ENCODE measurements at places on chromosomes 7 and 10.

- H3K4me1 ChIP-seq: peaks cover 15% of the 10 kb centered on the region
- no peak overlapping the region for H3K27ac ChIP-seq
- DNase-seq: no peak
- H3K36me3 ChIP-seq: peaks cover 24% of the 10 kb centered on the region
- no peaks in the 10 kb centered on the region for H3K27me3 ChIP-seq
- H3K4me3 ChIP-seq: no peak overlapping the region
Measured at GRCh38 chr7:123552641-123553040, 5.0 kb downstream of the NDUFA5 start.

DNA sequence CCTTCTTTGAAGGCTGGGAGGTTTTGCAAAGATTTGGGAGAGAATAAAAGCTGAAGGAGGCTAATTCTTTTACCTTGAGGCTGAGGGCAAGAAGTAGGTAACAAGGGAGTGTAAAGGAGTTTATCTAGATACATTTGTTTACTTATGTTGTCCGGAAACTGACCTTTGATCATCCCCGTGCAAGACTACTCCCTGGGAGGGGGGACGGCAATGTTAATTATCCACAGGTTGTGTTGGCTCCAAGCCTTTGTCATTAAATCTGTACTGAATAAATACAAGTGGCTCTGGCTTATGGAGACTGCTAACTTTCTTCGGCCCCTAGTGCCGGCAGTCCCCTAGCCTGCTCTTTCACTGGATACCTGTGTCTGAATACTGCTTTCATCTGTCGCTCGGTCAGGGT lies 1250.6 kb upstream of the LRRTM3 start:
- no peaks in the 10 kb centered on the region for H3K36me3 ChIP-seq
- DNase-seq: no peak
- no peaks in the 10 kb centered on the region for H3K4me1 ChIP-seq
- no peaks in the 10 kb centered on the region for H3K27me3 ChIP-seq

DNA sequence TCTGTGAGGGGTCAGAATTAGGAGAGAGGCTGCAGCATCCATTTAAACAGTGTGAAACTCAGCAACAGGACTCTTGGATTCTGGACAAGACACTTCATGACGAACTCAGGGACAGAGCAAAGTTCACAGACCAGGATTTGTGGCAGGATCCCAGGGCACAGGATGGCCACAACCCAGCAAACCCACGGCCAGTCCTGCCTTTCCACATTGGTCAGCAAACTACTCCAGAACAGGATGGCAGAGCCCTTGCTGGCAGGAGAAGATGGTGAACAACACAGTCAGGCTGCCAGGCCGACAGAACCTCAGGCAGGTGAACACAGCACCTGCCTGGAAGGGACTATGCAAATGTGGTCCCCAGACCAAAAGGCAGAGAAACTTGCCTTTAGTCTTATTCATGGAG lies 34.4 kb downstream of the VSTM4 start:
- H3K4me3 ChIP-seq: no peak overlapping the region
- no peaks in the 10 kb centered on the region for H3K36me3 ChIP-seq
- peaks cover 30% of the 10 kb centered on the region for H3K27me3 ChIP-seq
- no peak overlapping the region for H3K27ac ChIP-seq
- no peaks in the 10 kb centered on the region for H3K4me1 ChIP-seq

- DNase-seq: no peak
- H3K27ac ChIP-seq: no peak overlapping the region
- peaks cover 11% of the 10 kb centered on the region for H3K36me3 ChIP-seq
- no peaks in the 10 kb centered on the region for H3K4me1 ChIP-seq
Measured at GRCh38 chr7:157901166-157901565, 564.4 kb downstream of the DNAJB6 start.

DNA sequence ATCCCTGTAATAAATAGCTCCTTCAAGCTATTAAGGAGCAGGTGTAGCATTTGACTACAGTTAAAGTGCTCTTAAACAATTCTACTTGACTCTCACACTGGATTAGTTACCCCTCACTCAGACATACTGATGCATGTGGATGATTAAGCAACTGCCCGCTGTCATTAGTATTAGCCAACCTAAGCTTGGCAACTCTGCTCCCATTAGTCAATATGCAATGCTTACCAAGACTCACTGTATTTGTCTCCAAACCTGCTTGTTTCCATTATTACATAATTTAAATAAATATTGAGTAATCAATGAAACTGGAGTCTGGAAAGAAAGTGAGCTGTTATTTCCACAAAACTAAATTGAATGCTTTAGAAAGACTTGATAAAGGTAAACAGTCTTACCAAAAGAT lies 144.0 kb upstream of the ASAH2 start:
- H3K4me1 ChIP-seq: peaks cover 63% of the 10 kb centered on the region
- H3K27ac ChIP-seq: no peak overlapping the region
- no peaks in the 10 kb centered on the region for H3K27me3 ChIP-seq
- H3K4me3 ChIP-seq: no peak overlapping the region
- peaks cover 12% of the 10 kb centered on the region for H3K36me3 ChIP-seq

- DNase-seq: no peak
- peaks cover 54% of the 10 kb centered on the region for H3K36me3 ChIP-seq
- H3K4me1 ChIP-seq: peaks cover 62% of the 10 kb centered on the region
Measured at GRCh38 chr7:22482503-22482902, 17.5 kb downstream of the STEAP1B start.

GRCh38 chr10:122782911-122783310 lies 62.7 kb downstream of the CUZD1 start:
- H3K36me3 ChIP-seq: no peaks in the 10 kb centered on the region
- H3K4me1 ChIP-seq: no peaks in the 10 kb centered on the region
- no peaks in the 10 kb centered on the region for H3K27me3 ChIP-seq
- no peak overlapping the region for H3K4me3 ChIP-seq
- no peak overlapping the region for H3K27ac ChIP-seq

DNA sequence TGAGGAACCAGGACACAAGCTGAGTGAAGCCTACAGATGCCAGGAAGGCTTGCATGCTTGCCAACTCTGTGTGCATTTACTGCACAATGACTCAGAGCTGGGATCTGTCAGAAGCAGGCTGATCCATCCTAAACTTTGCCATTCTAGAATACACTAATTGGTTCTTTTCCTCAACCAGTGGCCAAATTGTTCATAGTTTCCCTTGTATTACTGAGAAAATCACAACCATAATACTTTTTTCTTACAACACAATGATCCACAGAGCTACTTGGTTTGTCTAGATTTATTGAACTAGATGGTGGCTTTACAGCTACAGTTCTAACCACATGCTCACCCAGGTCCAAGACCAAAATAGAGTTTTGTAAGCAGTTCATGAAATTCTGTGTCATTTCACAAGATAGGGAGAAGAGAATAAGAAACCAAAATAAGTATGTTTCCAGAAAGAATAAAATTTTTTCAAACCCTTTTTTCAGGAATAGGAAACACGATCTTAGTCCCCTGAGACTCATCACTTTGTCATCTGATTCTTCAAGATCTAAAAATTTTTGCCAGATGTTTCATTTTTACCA lies 21.0 kb upstream of the LRRC17 start:
- peaks cover 2% of the 10 kb centered on the region for H3K27me3 ChIP-seq
- no peaks in the 10 kb centered on the region for H3K36me3 ChIP-seq
- peaks cover 81% of the 10 kb centered on the region for H3K4me1 ChIP-seq
- peak overlapping the region; percentile 66 for H3K4me3 ChIP-seq
- DNase-seq: peak; percentile 87
- H3K27ac ChIP-seq: peak overlapping the region; percentile 86

DNA sequence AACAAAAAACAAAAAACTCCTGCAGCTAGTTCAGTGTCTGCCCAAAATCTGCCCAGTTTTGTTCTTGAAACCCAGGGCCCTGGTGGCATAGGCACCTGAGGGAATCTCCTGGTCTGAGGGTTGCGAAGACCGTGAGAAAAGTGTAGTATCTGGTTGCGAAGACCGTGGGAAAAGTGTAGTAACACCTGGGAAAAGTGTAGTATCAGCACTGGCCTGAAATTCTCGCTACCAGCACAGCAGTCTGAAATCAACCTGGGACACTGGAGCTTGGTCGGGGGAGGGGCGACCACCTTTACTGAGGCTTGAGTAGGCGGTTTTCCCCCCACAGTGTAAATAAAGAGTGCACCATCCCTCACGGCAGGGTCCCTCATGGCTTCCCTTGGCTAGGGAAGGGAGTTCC lies 82.5 kb upstream of the SP4 start:
- no peaks in the 10 kb centered on the region for H3K4me1 ChIP-seq
- H3K27ac ChIP-seq: no peak overlapping the region
- H3K27me3 ChIP-seq: no peaks in the 10 kb centered on the region
- H3K4me3 ChIP-seq: no peak overlapping the region

DNA sequence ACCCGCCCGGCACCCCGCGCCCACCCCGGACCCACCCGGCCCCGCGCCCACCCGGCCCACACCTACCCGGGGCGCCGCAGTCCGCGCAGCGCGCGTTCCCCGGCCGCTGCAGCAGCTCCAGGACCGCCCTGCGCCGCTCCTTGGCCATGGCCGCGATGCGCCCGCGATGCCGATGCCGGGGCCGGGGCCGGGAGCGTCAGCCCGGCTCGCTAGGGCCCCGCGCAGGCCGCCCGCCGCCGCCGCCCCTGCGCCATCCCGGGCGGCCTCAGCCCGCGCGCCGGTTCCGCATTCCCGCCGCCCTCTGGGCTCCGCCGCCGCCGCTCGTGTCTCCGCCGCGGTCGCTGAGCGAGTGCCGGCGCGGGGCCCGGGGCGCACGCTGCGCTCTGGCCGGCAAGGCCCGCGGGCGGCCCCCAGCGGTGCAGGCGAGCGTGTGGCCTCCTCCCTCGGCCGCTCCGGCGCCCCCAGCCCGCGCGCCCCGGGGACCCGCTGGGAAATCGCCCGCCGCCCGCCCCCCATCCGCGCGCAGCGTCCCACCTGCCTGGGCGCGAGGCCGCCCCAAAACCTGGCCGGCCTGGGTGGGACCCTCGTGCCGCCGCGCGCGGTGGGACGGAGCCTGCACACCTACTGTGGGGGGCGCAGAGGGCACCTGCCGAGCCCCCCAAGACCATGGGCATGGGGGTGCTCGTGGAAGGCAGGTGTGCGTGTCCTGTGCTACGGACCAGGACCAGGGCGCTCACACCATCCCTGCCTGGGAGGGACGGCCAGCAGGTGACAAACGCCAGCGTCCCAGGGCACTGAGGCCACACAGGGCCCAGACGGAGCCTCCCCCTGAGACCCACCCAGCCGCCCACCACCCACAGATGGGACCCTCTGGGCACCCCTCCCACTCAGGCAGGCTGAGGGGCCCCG lies at the start of gene ADAP1:
ADAP1 (minus strand) TSS at position 351 of the 909 bp plus-strand sequence; CDS start at position 148, 203 bp downstream.
- H3K27ac ChIP-seq: no peak within 1 kb of the TSS
- no peak within 1 kb of the TSS for H3K4me3 ChIP-seq
- H3K36me3 ChIP-seq: no peaks in the 10 kb centered on the region
- H3K4me1 ChIP-seq: no peaks in the 10 kb centered on the region
- H3K27me3 ChIP-seq: peaks cover 32% of the 10 kb centered on the region
- no peak for DNase-seq

- no peak for DNase-seq
- H3K27ac ChIP-seq: no peak overlapping the region
- no peaks in the 10 kb centered on the region for H3K4me1 ChIP-seq
- H3K36me3 ChIP-seq: peaks cover 5% of the 10 kb centered on the region
- H3K27me3 ChIP-seq: no peaks in the 10 kb centered on the region
Measured at GRCh38 chr10:66006411-66006810, 919.4 kb upstream of the LRRTM3 start.

- no peaks in the 10 kb centered on the region for H3K36me3 ChIP-seq
- H3K4me3 ChIP-seq: no peak overlapping the region
- no peak overlapping the region for H3K27ac ChIP-seq
- no peaks in the 10 kb centered on the region for H3K27me3 ChIP-seq
Measured at GRCh38 chr7:107269790-107270189, 101.0 kb downstream of the HBP1 start.

- H3K27me3 ChIP-seq: peaks cover 28% of the 10 kb centered on the region
- DNase-seq: no peak
- H3K36me3 ChIP-seq: no peaks in the 10 kb centered on the region
- no peak overlapping the region for H3K4me3 ChIP-seq
- H3K4me1 ChIP-seq: no peaks in the 10 kb centered on the region
- no peak overlapping the region for H3K27ac ChIP-seq
Measured at GRCh38 chr7:51062222-51062987, 254.2 kb downstream of the COBL start.

- no peak overlapping the region for H3K27ac ChIP-seq
- no peak for DNase-seq
- no peaks in the 10 kb centered on the region for H3K4me1 ChIP-seq
- no peaks in the 10 kb centered on the region for H3K27me3 ChIP-seq
Measured at GRCh38 chr7:158110034-158110590, 477.5 kb downstream of the PTPRN2 start.

GRCh38 chr7:97346349-97346748 lies 228.9 kb downstream of the SDHAF3 start:
- peaks cover 3% of the 10 kb centered on the region for H3K36me3 ChIP-seq
- no peak overlapping the region for H3K27ac ChIP-seq

- H3K4me1 ChIP-seq: no peaks in the 10 kb centered on the region
- DNase-seq: peak; percentile 33
- no peak overlapping the region for H3K27ac ChIP-seq
- no peak overlapping the region for H3K4me3 ChIP-seq
- no peaks in the 10 kb centered on the region for H3K36me3 ChIP-seq
Measured at GRCh38 chr10:98045785-98046389, 15.5 kb upstream of the CRTAC1 start.
